Osteoblast (primary cell): ENCODE measurements at places on chromosomes 5 and 9. TPM values are rescaled to one million over a fixed set of nuclear protein-coding genes. Genes with fewer than 3 reads are reported as not detected.

The PTPRD gene
- 23.9 and 24.8 TPM in 2 replicates for total RNA-seq

DNA sequence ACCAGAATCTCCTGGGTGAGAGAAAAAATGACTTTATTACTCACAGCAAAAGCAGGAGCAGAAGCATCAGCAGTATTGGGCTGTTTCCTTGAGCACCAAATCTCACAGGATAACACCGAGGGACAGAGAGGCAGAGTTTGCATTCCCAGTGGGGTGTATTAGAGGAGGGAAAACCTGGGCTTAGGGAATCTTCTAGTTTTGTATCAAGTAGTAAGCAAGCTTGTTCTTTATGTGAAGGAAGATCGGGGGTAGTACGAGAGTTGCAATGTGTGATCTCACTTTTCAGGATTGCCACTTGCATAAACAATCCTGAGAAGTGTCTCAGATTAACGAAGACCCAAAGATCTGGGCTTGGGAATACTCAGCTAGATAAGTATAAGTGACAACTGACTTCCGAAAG lies 1163.0 kb downstream of the TAF11L14 start:
- DNase-seq, result no peak

The PLAC8L1 gene
- not detected in 2 replicates for total RNA-seq

The PTGDS gene
- total RNA-seq, result 37.4 and 57.9 TPM in 2 replicates

GRCh38 chr5:111313017-111313724 lies 89.0 kb downstream of the CAMK4 start:
- no peak for DNase-seq
